Esophagus mucosa (tissue), 1 donor: ENCODE measurements at places on chromosomes 2 and 18.

GRCh38 chr2:215635788-215636139, 199.9 kb upstream of the FN1 start:
- no peak for ATAC-seq

DNA sequence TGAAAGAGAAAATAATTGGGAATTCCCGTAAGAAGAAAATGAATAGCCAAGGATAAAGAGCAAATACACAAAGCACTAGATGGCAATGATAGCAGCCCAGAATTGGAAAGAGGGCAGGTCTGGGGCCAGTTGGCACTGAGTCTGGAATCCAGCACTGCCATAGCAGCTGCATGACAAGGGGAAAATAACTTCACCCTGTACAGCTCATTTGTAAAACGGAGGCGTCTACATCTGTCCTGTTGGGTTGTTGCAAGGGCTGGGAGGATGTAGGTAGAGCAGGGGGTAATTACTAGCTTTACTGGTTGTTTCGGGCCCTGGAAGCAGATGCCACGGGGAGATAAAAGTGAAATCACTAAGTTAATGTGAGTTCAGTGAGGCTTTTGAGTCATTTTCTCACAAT, 110.0 kb upstream of the RASGRP3 start:
- peak; percentile 32 for ATAC-seq

DNA sequence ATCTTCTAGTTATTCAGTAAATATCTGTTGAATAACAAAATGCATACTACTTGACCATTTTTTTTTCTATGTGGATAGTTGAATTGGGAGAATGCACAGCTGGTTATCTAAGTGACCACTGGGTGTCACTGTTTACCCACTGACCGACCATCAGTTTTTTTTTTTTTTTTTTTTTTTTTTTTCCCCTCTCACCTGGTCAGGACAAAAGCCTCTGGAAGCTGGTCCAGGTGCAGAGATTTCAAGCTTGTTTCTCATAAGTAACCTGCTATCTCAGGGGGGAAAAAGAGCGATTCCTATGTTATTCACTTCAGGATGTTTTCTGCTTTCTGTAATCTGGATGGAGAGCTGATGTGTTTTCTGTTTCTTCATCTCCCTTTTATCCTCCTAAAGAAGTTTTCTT, 256.0 kb downstream of the DCDC2C start:
- no peak for ATAC-seq

- no peak for ATAC-seq
Observed at GRCh38 chr18:25827961-25828561, 262.4 kb downstream of the SS18 start.

GRCh38 chr2:38376346-38377049, 575 bp downstream of the ATL2 start:
- peak; percentile 73 for ATAC-seq

DNA sequence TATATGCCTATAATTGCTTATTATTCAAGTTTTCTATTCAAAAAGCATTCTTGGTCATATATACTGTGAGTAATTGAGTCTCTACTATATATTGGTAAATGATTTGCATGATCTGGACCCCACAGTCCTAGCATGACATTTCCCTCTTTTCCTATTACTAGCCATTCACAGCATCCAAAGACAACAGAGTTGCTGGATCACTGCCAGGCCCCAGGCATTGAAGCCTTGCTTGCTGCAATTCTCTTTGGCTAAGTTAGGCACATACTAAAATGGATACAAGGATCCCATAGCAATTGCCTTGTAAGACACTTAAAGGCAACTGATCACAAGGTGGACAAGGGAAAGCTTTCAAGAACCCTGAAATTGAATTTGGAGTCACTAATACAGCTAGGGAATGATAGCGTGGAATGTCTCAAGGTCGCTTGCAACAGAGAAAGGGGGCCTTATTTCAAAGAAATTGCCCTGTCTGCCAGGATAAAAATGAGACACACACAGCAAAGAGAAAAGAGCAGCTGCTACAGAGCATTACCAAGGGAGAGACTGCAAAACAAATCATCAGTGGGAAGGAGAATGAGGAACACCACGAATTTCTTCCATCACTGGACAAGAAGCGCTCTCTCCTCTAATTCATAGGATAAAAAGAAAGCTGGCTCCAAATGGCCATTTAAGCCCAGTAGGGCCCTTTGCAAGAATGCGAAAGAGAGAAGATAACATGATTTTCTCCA, 77.1 kb upstream of the EPHA4 start:
- no peak for ATAC-seq

DNA sequence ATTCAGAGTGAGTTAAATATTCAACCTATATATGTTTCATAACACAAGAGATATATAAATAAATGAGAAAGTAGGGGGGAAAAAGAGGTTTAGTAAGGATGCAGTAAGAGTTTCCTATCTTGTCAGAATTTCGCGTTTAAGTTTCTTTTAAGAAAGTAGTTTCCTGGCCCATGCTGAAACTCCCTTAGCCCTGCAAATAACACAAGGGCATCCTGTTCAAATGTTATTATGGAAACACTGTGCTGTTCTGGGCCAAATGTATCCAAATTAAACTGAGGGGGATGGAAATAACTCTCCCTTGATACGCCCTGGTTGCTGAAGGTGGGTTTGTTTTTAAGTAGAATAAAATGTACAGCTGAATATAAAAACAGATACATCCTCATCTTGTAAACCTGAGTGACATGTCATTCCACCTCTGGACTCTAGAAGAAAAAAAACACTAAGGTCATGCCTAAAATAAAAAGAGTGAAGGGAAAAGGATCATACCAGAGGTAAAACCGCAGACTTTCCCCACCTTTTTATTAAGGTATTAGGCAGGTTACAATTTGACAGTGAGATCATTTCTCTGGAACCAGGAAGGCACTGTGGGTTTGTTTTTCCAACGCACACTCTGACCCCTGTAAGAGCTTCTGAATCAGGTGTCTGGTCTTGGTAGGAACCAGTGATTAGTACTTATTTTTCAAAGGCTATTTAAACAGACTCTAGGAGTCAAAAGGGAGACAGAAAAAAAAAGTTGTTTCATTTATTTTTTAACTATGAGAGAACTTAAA, 16.7 kb downstream of the BCL2 start:
- ATAC-seq, result no peak

DNA sequence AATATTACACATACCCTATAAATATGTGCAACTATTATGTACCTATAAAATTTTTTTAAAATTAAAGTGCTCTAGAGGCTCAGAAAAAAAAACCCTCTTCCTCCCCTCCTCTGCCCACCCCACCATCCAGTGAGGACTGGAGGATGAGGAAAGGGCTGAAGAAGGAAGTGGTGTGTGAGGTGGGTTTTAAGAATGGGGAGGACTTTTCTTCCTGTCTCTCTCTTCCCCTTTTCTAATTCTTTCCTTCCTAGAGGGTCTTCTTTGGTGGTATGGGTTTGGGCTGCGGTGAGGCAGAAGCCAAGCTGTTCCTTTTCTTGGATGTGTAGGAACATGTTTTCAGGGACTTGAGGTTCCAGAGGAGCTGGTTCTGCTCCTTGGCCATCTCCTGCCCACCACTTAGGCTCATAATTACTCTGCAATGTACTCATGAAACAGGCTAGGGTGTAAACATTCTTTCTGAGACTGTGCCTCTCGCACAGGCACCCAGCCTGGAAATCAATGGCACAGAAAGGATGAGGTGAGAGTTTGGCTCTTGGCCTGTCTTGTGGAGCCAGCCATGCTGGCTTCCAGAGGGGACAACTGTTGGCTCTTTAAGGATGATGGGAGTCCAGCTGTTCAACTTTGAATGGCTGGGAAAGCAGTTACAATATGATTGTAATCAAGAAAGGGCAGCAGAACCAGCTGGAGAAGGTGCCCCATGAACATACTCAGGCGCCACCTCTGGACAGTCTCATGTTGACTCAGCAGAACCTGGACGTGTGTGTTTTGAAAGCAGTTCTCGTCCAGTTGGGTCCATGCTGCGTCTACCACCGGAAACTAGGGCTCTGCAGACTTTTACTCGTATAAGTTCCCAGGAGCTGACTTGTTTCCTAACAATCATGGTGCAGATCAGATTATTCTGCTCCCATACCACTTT, 38.3 kb downstream of the IL1RL2 start:
- ATAC-seq, result peak; percentile 43

- ATAC-seq, result no peak
Observed at GRCh38 chr2:97765933-97766332, 52.6 kb downstream of the ZAP70 start.

DNA sequence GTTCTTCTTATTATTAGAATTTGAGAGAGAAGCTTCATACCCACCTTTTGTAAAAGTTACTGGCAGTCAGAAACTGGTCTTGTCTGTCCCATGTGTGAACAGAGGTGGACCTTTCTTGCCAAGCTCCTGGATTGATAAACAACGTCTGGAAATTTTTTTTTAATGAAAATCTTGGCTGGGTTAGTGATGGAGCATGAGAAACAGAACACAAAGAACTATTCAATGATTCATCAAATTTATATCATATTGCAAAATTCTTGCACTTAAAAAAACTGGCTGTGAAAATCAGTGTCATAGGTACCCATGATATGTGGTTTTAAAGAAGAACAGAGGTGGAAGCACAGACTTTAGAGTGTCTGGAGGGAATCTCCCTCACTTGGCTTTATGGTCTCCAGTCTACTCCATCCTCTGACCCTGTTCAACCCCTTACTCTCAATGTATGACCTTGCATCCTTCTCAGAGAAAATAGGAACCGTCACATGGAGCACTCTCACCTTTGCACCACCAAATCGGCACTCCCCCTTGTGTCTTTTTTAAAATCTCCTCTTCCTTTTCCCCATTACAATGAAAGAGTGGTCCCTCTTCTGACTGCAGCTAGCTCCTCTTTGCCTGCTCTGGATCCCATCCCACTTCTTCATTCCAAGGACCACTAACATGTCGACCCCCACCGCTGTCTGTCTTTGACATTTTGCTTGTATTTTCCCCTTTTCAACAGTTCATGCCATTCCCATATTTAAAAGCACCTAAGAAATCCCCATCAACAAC, 58.2 kb downstream of the COPS8 start:
- ATAC-seq, result no peak

DNA sequence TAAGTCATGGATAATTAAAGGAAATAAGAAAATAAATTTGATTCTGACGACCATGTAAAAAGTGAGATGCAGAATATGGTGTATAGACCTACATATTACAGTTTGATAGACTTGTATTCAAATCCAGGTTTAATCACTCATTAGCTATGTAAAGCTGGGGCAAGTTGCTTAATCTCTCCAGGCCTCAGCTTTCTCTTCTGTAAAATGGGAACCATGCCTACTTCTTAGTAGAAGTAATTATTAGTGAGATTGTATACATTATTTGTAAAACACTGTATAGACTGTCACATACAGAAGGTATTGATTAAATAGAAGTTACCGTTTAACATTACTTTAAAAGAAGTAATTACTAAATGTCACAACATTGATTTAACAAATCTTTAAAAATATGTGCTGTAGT, 392.2 kb downstream of the STK39 start:
- no peak for ATAC-seq

GRCh38 chr18:46289931-46290330, 185.7 kb downstream of the HAUS1 start:
- ATAC-seq, result no peak

DNA sequence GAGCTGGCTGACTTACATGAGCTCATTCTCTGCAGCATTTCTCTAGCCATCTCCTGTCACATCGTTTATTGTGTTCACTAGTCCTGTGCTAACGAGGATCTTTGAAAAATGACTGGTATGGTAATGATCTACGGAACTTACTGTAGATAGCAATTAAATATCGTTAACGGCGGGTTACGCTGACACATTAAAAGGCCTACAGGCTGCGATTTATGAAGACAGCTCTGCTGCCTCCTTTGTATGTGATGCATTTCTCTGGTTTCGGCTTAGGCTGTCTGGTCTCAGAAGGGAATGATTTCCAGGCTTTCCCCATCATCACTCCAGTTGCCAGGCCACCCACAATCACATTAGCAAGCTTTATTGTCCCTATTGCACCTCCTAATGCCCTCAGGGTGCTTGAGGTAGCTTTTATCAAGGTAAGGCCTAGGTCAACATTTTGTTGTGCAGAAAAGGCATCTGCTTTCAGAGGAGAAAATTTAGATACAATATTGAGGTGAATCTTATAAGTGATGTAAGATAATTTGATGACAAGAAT, 284.4 kb downstream of the SOX11 start:
- ATAC-seq, result no peak

- ATAC-seq, result no peak
Observed at GRCh38 chr18:74898965-74899364, 301.3 kb downstream of the ZNF407 start.

GRCh38 chr2:192228685-192229084, 34.0 kb upstream of the TMEFF2 start:
- no peak for ATAC-seq

- ATAC-seq, result peak; percentile 67
Observed at GRCh38 chr2:128291161-128291843, 27.4 kb downstream of the HS6ST1 start.

DNA sequence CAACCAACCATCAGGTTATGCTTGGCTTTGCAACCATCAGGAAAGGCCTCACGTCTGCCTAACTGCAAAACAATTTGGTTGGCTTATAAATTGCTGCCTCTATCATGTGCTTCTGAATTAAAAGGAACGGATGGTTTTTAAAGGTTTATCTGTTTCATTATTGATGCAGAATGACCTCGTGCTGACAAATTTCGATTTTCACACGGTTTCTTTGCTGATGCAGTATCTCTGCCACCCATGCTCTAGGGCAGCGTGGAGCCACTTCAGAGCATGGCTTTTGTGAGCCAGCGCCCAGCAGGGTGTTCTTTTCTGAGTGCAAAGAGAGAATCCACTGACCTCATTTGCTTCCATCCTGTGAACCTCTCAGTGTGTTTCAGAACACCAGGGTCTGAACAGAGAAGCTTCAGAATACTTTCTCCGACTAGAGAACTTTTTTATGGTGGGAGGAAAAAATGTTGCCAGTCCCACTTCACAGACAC, 143.1 kb upstream of the L3MBTL4 start:
- no peak for ATAC-seq

GRCh38 chr2:181189951-181190350, 209.5 kb downstream of the UBE2E3 start:
- peak; percentile 39 for ATAC-seq

DNA sequence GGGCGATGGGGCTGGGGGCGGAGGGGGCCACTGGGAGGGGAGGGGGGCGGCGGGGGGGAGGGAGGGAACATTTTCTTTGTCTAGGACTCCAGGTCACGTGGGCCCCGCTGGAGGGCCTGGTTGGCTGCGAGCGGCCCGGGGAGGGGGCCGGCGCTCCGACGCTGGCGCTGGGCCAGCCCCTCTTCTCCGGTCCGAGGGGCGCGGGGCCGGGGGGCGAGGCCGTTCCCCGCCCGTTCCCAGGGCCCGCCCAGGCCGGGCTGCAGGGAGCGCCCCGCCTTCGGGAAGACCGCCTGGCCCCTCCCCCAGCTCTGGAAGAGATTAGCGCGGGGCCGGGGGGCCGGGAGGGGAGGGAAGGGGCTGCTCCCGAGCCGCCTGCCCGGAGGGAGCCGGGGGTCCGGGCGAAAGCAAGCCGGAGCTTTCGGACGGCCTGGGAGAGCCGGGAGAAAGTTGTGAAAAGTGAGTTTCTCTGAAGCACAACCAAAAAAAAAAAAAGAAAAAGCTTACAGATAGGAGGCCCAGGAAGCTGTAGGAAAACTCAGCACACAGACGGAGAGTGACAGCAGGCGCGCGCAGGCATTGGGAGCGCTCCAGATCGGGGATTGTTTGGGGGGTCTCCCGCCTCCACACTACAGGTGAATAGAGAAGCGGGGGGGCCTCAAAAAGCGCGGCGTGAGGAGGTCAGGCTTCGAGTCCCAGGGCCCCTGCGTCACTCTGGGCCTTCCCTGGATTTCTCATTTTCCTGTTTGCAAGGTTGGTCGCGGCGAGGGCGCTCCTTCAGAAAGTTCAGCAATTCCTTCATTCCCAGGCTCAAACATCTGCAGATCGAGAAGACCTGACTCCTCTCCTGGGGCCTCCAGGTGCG, 84.1 kb upstream of the POMC start:
- ATAC-seq, result peak; percentile 52
